Psoas muscle (tissue), 8 donors: ENCODE measurements at places on chromosomes 7 and 10. TPM values are rescaled to one million over a fixed set of nuclear protein-coding genes. Genes with fewer than 3 reads are reported as not detected.

Gene ZNF503
- total RNA-seq = 5.7 TPM

DNA sequence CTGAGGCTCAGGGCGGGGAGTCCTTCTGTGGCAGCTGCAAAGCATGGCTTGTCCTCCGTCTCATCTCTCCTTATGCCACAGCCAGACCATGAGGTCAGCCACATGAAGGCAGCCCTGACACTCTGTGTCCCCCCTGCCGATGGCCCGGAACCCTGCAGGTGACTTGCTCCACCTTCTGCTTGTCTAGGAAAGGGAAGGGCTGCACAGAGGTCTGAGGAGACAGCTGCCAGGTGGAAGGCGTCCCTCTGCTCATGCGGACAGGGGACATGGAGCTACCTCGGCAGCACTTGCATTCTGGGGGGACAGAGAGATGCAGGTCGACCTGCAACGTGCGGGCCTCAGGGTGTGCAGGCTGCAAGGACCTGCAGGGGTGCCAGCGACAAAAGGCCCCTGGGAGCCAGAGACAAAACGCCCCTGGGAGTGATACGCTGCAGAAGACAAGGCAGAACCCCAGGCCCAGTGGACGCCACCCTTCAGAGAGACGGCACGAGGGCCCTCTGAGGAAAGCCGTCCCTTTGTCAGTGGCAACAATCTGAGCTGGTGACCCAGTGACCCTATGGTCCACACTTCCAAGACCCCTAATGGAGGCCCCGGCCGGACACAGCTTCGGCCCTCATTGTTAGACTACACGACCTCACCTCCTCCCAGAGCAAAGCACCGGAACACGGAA, 205.2 kb upstream of the PPP2R2D start:
- no peak for DNase-seq

Gene CLEC5A
- 0.34 TPM for total RNA-seq

DNA sequence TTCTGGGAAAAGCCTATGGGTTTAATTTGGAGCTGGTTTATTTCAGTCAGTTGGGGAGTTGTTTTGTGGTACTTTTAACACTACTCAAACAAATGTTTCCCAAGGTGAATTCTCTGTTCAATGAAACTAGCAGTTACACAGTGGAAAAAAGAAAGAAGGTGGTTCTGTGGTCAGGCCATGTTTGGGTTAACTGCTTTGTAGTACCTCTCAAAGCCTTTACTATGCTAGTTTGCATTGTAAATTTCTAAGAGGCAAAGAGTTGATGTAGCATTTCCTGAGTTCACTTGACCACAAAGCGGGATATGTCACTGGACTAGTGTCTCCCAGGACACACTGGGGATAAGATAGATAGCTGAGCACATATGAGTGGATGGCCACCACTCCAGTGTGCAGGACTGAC, 145.4 kb downstream of the KIF20B start:
- DNase-seq = no peak

GRCh38 chr7:137564677-137565076, 221.1 kb upstream of the PTN start:
- no peak for DNase-seq

GRCh38 chr10:47248386-47249090, 51.5 kb upstream of the GDF10 start:
- DNase-seq = no peak

- peak; percentile 59 for DNase-seq
These were observed 49.7 kb downstream of the CPEB3 start for GRCh38 chr10:92241158-92241500.

GRCh38 chr10:127690176-127690835, 46.7 kb upstream of the FOXI2 start:
- DNase-seq = no peak

- no peak for DNase-seq
These were observed 1.7 kb downstream of the GPR158 start for GRCh38 chr10:25176421-25176968.

GRCh38 chr7:38318241-38318640, 44.8 kb upstream of the TARP start:
- DNase-seq = no peak

DNA sequence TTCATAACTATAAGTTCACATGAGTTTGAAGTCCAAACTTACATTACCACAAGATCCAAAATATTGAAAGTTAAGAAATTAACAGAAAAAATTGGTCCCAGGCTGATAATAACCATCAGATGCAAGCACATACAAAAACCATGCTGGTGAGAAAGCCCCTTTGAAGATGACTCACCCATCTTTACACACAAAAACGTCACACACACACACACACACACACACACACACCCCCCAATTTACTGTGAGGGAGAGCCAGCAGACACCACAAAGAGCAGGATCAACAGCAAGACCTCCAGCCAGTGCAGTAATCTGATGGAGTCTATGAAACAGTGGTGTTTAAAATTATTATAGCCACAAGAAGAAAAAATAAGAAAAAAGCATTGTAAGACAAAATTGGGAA, 50.1 kb upstream of the DRGX start:
- no peak for DNase-seq

- no peak for DNase-seq
These were observed 197.9 kb upstream of the BMPER start for GRCh38 chr7:33707427-33707826.

DNA sequence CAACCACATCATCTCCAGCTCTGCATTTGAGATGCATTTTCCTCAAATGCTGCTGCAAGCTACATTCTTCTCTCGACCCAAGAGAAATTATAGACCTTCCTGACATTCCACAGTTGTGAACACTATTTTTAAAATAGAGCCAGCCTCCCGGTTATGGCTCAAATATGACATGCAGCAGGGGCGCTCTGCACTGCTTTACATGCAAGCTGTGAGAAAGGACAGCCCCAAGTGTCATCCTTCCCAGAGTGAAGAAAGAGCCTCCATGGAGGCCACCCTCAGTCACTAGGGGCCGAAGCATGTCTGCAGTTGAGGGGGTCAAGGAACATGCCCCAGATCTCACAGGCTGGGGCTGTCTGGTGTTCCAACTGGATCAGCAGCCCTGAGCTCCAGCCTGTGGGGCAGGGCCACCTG, 63.9 kb upstream of the CHST15 start:
- DNase-seq = no peak

DNA sequence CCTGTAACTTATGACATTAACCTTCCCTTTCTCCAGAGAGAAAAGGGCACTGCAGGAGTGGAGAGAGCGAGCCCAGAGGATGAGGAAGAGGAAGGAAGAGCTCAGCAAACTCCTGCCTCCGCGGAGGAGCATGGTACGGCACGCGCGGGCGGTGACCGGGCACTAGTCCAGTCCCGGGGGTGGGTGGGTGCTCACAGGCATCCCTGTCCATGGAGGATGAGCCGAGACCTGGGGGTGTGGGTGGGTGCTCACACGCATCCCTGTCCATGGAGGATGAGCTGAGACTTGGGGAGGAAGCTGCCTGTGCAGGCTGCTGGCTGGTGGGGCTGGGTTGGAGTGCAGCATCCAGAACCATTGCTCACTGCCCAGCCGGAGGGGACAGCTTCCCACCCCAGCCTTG, 23.8 kb downstream of the LRRC27 start:
- no peak for DNase-seq

GRCh38 chr10:28593811-28594210, 60.9 kb downstream of the WAC start:
- no peak for DNase-seq

Gene MSMB
- total RNA-seq = not detected

DNA sequence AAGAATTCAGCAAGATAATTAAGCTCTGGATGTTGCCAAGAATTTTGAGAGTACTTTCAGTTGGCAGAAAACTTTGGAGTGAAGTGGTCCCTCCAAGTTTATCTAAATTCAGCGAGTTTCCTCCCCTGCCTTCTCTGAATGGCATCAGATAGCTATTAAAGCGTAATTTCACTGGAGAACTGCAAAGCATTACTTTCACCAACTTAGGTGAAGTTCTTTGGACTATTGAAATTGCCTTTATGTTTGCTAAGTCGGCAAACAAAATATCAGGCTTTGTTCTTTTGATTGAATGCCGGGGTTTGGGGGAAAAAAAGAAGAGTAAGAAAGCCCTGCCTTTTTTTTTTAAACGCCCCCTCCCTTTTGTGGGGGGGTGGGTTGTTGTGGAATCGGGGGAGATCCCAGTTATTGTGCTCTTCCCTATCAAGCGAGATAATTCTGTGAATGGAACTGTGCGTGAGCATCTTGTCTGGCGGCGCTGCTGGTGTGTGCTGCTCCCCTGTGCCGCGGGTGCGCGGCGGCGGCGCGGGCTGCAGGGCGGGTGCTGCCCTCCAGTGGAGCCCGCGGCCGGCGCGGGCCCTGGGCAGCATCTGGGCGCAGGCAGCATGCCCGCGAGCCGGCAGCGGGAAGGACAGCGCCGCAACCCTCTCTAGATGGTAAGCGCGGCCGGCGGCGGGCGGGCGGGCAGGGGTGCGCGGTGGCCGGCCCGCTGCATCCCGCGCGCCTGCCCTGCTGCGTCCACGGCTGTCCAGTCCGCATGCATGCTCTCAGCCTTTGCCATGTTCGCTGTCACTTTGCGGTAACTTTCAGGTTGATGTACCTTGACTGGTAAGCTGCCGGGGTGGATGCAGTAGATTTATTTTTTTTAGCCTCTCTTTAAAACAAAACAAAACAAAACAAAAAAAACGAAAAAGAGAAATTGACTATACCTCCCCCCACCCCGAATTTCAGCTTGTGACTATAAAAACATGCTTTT, 176.5 kb downstream of the TCF7L2 start:
- peak; percentile 83 for DNase-seq

DNA sequence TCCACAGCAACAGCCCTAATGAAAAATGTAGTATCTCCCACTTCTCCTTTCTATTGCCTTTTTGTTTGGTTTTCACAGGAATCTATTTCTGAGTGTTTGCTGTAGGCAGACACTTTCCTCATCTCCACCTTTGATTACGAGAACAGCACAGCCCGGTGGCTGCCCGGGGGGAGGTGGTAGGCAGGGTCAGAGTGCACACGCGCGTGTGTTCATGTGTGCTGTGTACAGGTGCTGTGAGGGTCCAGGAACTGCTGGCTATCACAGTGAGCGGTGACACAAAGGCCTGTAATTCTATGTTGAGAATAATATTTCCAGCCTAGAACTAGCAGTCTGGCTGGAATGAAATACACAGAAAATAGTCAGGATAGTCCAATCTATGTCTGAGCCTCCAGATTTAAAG, 212.8 kb downstream of the ADARB2 start:
- DNase-seq = peak; percentile 14

Gene GATA3
- total RNA-seq = 1.8 TPM

DNA sequence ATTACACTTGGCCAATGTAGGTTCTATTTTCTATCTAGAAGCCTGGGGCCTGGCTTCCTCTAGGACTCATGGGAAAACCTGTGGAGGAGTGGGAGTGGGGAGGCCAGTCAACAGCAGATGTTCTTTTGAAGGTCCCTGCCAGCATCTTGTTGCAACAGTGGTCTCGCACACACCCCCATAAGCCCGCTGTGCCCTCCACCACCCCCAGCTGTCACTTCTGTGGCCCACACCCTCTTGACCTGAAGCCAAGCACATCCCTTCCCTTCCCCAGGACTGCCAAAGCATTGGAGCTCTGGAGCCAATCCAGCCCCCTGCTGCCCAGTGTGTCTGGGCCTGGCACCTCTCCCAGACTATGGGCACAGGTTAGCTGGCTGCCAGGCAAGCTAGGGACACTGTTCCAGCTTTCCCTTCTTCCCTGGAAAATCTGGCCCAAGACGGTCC, 1.9 kb upstream of the STX1A start:
- DNase-seq = peak; percentile 86

DNA sequence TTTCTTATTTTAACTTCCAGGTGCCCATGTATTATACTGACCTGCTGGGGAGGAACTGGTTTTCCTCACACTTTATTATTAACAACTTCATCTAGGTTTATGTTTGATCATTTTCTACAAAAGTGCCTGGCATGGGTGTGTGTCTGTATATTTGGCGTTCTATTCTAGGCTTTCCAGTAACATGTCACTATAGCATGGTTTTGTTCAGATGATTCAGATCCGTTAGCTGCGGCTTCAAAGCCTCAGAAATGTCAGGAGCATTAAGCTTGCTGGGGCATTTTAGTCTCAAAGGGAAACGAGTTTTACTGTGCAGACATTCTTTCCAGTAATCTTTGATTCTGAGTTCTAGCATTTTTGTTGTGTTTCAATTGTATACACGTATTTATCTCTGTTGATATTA, 2.3 kb downstream of the INPP5A start:
- no peak for DNase-seq

GRCh38 chr10:51653025-51653424, 46.4 kb downstream of the CSTF2T start:
- DNase-seq = no peak

GRCh38 chr10:47059606-47060311, 148.5 kb downstream of the PTPN20 start:
- DNase-seq = no peak

GRCh38 chr7:105131033-105131656, 117.1 kb downstream of the KMT2E start:
- DNase-seq = no peak

DNA sequence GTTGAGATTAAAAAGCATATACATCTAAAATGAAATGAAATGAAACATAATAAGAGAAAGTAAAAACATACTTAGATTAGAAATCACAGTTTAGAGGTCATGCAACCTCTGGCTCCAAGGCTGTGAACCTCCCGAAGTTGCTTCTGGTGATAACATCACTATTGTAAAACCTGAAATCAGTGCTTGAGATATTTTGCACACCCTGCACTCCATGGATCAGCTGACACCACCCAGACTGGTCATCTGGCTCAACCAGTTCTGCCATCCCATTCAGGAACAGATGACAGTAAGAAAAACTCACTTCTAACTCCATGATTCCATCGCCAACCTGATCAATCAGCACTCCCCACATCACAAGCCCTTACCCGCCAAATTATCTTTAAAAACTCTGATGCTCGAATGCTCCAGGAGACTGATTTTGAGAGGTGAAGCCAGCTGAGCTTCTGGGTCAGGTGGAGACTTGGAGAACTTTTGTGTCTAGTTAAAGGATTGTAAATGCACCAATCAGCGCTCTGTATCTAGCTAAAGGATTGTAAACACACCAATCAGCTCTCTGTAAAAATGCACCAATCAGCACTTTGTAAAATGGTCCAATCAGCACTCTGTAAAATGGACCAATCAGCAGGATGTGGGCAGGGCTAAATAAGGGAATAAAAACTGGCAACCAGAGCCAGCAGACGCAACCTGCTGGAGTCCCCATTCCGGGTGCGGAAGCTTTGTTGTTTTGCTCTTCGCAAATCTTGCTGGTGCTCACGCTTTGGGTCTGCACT, 162.6 kb upstream of the MAGI2 start:
- no peak for DNase-seq

- no peak for DNase-seq
These were observed 34.6 kb downstream of the AGAP3 start for GRCh38 chr7:151120896-151121295.

GRCh38 chr7:151132461-151133205, 34.9 kb downstream of the GBX1 start:
- DNase-seq = no peak

DNA sequence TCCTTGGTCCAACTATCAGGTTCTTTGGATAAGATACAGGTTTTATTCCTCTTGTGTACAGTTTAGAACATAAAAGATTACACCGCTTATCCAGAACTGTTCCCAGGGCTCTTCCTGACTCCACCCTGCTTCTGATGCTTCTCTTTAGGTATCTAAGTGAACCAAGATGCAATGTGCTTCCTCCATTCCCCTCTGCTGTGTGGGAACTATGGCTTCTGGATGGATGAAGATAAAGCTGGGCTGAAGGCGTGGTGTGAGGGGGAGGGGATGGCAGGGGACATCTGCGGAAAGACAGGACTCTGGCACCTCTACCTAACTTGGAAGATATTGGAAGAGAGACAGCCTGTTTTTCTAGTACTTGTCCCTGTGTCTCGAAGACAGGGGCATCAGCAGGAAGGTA, 209.9 kb upstream of the TBX20 start:
- DNase-seq = no peak

Gene TMEM270
- not detected for total RNA-seq

GRCh38 chr10:131915484-131915883, 14.7 kb downstream of the PPP2R2D start:
- no peak for DNase-seq

Gene TACC2
- total RNA-seq = 439 TPM

Gene MYL7
- total RNA-seq = not detected

Gene NRCAM
- total RNA-seq = 0.21 TPM
